ENCODE measurements at places on chromosomes 11 and 22.

DNA sequence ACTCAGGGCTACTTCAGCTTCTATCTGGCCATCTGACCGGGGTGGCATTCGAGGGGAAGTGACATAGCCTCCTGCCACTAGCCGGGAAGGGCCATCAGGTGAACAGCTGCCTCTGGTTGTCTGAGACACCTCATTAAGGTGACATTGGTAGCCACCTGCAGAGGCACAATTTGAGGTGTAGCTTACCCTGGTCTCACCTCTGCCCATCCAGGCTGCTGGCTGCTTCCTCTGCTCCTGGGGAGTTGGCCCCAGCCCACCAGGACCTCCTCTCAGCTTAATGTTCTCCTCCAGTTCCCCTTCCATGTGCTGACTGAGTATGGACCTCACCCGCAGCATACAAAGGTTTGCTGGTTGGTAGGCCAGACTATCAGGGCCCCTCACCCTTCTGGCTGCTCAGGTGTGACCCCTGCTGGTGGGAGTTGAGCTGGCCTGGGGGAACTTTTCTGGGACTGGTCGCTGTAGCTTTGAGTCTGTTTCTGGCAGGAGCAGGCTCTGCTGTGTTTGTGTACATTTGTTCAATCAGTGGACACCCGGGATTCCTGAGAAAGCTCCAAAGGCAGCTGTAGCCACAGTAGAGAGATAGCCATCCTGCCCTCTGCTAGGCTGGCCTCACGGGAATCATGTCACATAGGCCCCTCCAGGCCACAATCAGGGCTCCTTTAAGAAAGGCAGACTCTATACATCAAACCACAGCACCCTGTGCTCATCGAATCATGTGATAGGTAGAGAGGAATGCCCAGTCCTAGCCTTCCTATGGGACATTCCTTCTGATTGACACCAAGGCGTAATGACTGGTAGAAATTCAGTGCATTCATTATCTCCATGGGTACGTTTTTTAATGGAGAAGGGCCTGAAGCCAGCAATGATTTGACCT, 295.1 kb upstream of the PLET1 start:
- DNase-seq = peak; percentile 65

DNA sequence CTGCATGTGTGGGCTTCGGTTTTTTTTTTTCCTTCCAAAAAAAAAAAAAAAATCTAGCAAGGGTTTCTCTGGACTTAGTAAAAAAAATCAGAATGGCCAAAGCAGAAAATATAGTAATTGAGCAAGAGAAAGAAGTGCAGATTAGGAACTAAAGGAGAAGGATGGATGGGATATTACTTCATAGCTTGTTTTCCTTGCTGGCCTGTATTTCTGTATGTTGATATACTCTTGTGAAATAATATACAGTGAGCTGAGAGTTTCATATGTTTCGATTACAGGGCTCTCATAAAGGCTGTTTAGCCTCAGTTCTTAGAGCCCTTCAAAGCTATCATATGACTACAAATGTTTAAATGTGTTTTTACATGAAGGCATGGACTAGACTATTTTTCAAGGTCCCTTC, 34.3 kb upstream of the NFRKB start:
- no peak for DNase-seq

DNA sequence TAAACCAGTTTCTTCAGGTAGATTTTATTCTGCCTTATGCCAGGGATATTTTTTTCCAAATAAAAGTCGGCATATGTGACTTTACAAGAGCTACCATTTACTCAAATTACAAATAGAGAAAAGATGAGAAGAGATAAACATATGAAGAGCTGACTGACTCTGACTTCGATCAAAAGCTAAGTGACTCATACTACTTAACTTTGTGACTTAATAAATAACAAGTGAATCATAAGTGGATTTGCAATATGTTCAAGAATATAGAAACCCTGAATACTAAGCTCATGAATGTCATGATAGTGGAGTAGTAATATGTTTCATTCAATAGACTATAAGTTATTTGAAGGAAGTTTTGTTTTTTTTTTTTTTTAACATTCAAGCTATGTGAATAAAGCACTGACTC, 130.5 kb upstream of the ANO3 start:
- DNase-seq = no peak

GRCh38 chr11:35177370-35177769, 38.4 kb downstream of the CD44 start:
- no peak for DNase-seq

DNA sequence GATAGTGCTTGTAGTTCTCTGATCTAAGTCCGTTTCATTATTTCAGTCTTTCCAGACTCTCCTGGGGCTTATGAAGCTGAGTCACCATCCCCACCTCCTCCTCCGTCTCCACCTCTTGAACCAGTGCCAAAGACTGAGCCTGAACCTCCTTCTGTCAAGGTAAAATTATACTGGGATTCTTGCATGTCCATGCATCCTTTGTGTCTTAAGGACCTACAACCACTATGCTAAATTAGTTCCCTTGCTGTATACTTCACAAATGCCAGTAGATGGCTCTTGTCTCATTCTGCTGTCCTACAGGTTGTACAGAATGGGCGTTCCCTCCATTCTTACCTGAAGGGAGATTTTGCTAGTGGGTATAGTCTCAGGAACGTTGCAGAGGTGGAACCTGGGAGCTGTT, 42.2 kb downstream of the POLD3 start:
- no peak for DNase-seq

DNA sequence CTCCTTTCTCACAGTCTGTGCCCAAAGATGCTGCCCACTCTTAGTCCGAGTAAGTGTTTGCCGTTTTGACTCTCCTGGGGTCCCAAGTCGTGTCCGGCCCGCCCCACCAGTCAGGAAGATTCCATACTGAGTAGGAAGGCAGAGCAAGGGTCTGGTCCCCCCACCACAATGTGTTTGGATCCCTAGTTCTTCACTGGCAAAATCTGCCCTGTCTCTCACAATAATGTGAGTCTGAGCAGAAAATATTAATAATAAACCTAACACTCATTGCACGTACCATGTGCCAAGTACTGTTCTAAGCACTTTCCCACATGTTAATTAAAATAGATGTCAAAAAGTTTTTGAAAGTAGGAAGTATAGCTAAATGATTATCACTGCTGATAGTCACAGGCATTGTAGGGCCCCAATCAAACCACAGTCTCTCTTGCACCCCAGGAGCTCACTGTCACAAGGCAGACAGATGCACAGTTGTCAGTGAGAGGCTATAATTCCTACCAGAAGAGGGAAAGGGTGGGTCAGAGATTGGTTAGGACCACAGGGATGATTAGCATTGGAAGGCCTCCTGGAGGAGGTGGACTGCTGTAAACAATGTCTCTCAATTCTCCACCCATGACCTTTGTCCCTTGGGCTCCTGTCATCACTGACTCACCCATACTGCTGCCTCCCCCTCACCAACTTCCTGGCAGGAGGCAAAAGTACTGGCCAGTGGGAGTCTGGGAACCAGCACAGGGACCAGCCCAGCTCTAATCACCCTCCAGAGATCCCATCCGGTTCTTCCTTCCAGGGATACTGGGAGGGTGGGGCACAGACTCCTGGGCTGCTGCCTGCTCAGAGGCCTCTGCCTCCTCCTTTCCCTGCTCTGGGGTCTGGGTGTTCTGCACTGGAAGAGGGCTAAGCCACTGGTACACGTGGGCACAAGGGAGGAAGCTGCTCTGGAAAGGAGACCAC, 1.0 kb upstream of the POLD4 start:
- no peak for DNase-seq

DNA sequence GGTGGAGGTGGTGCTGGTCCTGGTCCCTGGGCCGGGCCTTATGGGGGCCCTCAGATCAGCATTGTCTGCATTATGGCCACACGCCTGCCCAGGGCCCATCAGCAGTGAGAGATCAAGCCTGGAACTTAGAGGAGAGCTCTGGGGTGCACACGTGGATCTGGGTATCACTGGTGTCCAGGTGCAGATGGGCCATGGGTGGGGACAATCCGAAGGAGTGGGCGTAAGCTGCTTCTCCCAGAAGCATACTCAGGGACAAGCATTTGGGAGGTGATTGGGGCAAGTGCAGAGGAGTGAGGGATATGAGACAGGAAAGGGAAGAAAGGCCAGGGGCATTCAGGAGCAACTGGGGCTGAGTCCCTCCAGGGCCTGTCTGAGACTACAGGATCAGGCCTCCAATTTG, 84.3 kb downstream of the CSNK2A3 start:
- DNase-seq = no peak

GRCh38 chr22:45402466-45402985, 10.9 kb downstream of the SMC1B start:
- DNase-seq = no peak

DNA sequence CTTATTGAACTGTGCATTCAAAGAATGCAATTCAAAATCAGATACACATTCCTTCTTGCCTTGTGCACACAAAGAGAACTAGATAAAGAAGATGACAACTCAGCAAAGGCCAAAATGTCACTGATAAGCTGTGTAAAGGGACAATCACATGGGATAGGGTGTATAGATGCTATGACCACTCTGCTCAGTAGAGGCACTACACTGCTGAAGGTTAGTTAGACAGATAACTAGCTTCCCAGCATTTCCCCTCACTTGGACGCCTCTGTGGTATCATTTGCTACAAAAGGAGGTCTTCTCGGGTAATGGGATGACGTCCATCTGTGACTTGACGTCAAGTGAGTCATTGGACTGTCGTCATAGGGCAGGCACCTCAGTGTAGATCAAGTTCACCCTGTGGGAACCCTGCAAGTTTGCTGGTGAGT, 424.9 kb upstream of the CCDC90B start:
- no peak for DNase-seq

DNA sequence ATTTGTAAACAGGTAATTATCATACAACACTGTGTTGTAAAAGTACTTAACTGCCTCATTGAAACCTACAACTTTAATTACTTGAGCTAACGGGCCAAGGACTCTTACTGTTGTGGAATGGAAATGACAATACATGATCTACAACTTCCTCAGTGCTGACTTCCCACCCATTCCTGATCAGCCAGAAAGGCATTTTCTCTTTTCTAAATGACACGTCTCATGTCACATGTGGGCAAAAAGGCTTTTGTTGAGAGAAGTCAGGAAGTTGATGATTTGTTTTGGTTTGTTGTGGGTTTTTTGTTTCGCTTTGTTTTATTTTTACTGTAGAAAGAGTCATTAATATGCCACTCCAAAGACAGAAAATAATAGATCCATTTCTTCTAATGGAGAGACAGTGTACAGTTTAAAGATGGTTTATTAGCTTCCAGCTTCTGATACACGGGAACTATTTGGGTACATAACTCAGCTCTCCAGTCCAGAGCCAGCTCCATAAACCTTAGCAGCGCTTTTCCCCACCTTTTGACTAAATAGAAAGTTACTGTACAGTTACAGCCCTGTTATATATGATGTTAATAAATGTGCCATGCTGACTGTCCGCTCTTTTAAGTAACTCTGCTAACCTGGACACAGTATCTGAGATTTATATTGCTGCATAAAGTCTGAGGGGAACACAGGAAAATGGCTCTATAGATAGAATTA, 509.4 kb upstream of the API5 start:
- DNase-seq = no peak

- no peak for DNase-seq
These were observed 1359.7 kb downstream of the FAM181B start for GRCh38 chr11:81373986-81374385.
